HFFc6 (cell line): ENCODE measurements at places on chromosomes 12 and 14.

DNA sequence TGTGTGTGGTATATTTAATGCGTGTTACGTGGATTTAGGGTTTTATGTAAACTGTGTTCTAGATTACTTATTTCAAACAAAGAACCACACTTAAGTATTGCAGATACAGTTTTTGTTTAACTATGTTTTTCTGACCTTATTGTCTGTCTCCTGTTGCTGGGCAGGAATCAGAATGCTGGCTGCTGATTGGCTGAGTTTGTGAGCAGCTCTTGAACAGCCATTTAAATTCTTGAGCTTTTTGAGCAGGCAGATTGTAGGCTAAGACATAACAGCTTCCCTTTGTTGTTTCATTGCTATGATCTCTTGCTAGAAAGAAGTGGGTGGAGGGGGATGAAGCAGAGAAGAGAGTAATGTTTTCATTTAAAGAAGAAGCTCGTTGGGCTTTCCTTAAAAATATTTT is 52.2 kb downstream of the ATF7IP start:
- DNase-seq, result peak; percentile 85

DNA sequence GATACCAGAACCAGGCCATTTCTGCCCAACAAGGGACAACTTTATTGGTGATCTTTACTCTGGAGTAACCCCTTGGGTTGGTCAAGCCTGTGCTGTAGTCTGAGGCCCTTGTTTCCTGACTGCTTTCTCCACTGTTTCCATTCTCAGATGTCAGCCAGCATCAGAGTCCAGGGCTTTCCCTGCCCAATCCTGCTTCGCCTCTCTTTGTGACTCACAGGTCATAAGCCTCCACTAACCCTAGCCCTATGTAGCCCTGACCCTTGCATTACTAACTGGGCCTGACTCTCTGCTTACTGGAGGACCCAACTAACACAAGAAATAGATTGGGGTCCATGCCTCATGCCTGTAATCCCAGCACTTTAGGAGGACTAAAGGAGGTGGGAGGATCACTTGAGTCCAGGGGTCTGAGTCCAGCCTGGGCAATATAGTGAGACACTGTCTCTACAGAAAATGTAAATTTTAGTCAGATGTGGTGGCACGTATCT is 8.6 kb upstream of the SNRNP35 start:
- no peak for DNase-seq

GRCh38 chr12:16417058-16417457 is 69.6 kb downstream of the MGST1 start:
- DNase-seq, result no peak

- no peak for DNase-seq
Measured at GRCh38 chr12:4933411-4933810, 23.7 kb downstream of the KCNA1 start.

DNA sequence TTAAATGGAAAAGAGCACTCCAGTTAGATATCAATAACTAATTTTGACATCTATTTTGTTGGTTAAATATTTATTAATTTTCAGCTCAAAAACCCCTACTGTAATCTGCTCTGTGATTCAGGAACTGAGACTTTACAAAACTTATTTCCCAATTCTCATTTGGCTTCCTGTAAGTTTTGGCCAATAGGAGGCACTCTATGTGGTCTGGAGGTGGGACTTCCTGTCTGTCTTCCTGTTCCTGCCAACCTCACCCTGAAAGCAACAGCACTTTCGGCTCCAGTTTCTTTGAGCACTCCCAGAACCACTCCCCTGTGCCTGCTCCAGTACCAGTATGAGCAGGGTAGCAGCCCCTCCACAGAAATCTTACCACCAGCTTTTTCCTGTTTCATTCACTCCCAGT is 1027.0 kb downstream of the VRK1 start:
- DNase-seq, result no peak

GRCh38 chr14:50015716-50016115 is 100.7 kb downstream of the VCPKMT start:
- DNase-seq, result no peak

DNA sequence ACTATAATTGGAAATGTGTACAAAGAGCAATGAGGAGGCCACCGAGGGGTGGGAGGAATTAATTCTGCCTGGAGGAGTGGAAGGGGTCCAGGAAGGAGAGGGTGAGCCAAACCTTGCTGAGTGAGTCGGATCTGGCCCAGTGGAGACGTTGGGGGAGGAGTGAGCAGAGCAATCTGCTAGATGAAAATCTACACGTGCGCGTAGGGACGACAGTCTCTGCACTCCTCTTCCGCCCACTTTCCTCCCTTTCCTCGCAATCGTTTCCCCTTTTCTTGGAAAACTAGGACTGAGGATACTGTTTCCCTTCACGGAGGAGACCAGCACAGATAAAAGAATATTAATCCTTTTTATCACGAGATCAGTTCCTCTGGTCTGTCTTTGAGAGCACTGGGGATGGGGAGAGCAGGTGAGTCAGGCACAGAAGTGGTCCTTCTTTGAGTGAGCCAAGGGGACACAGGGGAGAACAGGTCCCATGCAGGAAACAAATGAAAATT is 2.9 kb upstream of the NAB2 start:
- peak; percentile 43 for DNase-seq

GRCh38 chr14:73457041-73457923 is 1.1 kb downstream of the NUMB start:
- peak; percentile 14 for DNase-seq

DNA sequence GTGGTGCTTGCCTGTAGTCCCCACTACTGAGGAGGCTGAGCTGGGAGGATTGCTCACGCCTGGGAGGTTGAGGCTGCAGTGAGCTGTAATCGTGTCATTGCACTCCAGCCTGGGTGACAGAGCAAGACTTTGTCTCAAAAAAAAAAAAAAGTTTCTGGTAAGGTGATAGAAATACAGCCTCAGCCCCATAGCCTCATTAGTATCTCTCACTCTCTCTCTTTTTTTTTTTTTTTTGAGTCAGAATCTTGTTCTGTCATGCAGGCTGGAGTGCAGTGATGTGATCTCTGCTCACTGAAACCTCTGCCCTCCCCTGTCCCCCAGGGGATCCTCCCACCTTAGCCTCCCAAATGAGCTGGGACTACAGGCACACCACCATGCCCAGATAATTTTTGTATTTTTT is 19.2 kb downstream of the MTHFD1 start:
- DNase-seq, result no peak

DNA sequence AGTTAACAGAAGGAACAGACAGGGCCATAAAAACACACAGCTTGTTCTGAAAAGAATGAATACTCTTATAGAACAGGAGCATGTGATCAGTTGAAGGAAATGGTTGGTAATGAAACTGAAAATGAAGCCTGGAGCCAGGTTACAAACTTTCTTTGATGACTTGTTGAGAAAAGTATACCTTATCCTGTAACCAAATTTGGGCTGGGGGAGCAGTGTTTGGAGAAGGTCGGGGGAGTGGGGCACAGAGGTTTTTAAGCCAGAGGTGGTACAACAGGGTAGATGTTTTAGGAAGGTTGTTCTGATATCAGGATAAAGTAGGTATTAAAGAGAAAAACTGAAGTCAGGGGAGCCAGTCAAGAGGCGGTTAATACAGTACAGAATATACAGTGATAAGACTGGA is 8.2 kb downstream of the GOLT1B start:
- DNase-seq, result no peak

- DNase-seq, result no peak
Measured at GRCh38 chr12:123127182-123127495, 23.8 kb downstream of the PITPNM2 start.

GRCh38 chr12:91361864-91362263 is 179.2 kb upstream of the DCN start:
- peak; percentile 43 for DNase-seq

GRCh38 chr12:111011999-111012600 is 91.7 kb upstream of the MYL2 start:
- no peak for DNase-seq

- no peak for DNase-seq
Measured at GRCh38 chr12:28891126-28891525, 258.0 kb upstream of the FAR2 start.

DNA sequence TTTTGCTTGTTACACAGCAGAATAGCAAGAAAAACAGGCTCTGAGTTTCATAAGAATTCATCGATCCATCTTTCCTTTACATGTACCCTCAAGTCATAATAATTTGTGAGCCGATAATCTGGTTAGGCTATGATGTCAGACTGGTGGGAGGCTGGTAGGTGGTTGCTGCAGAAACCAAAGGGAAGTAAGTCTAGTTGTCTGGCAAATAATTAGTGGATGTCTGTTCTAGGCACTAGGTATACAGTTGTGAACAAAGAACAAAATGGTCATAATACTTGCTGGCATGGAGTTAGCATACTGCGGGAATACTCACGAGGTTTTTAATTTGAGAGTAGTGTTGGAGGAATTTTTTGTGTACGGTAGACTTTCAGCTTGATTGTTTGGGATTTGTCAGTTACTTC is 8.8 kb downstream of the SUSD6 start:
- no peak for DNase-seq

DNA sequence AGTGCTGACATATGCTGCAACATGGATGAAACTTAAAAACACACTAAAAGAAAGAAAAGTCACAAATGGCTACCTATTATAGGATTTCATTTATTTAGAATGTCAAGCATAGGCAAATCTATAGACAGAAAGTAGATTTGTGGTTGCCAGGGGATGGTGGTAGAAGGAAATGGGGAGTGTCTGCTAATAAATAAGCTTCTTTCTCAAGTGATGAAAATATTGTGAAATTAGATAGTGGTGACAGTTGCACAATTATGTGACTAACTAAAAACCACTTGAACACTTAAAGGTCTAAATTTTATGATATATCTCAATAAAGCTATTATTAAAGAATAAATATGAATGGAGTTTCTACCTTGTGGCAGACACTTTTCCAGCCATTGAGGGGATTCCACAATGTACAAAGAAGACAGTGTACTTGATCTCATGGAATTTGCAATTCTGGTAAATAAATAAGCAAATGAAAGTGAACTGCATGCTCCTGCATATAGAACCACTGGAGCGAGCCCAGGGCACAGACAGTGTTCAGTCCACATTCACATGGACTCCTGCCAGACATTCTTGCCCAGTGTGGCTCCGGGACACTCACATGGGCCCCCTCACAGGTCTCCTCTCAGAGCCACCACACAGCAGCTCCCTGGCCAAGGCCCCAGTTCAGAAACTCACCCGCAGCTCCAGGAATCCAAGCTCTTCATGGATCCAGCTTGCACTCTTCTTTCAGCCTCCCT is 107.1 kb upstream of the ARID2 start:
- no peak for DNase-seq

DNA sequence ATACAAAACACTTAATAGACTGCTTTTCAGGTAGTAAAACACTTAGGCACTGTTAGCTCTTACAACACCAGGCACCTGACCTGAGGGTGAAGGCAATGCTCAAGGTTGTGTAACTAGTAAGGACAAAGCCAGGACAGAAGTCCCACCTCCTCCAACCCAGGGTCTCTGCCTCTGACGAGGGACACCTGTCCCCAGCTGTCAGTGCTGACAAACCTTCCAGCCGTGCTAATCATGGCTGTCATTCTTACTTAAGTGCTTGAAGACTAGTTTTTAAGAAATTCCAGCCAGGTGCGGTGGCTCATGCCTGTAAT is 62.5 kb upstream of the MAX start:
- no peak for DNase-seq

DNA sequence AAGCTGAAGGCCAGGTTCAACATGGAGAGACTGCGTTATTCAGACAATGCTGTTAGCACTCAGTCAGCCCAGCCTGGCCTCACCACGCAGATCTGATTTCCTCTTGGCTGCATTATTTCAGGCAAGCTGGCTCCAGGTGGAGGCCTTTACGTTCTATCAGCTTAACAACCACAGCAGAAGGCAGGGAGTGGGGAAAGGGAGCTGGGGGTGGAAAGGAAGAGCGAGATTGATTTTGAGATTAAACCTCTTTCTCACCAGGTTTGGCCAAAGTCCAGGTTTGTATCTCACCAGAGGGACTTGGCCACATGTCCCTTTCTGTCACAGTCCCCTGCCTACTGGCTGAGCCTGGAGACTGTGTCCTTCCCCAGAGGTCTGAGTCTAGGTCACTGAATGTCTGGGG is 543.7 kb upstream of the TMEM132C start:
- no peak for DNase-seq

DNA sequence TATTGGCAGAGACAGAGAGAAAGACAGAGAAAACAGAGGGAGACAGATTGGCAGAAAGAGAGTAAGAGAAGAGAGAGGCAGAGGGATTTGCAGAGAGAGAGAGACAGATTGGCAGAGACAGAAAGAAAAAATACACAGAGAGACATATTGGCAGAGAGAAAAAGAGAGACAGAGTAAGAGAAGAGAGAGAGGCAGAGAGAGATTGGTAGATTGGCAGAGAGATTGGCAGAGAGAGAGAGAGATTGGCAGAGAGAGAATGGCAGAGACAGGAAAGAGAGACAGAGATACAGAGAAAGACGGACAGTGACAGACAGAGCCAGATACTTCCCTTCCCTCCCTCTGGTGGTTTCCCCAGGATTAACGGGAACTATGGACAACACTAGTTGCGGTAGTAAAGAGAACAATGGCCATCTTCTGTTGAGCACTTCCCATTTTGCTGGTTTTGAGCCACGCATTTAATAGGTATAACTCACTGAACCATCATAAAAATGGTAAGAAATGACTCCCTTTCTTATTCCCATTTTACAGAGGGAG is 2.6 kb upstream of the NOS1 start:
- DNase-seq, result no peak

DNA sequence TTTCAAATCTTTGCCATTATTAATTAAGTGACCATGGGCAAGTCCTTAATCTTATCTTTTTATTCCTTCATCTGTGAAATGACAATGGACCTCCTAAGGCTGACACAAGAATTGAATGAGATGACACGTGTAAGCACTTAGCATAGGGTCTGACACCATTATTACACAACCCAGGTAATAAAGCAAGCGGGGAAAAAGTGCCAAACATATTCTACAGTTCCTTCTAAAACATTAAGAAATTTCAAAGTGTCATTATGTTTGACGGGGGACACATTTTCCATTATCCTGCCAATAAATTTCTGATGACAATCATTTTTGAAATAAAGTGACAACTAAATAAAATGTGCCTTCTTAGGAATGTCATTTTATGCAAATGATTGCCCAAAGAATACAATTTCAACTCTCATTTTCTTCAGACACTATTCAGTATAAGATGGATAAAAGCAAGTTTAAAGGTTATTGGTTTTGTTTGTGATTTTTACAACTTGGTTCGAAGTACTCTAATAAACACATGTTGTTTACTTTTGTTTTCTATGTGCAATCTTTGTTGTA is 3.0 kb downstream of the ANKS1B start:
- no peak for DNase-seq

DNA sequence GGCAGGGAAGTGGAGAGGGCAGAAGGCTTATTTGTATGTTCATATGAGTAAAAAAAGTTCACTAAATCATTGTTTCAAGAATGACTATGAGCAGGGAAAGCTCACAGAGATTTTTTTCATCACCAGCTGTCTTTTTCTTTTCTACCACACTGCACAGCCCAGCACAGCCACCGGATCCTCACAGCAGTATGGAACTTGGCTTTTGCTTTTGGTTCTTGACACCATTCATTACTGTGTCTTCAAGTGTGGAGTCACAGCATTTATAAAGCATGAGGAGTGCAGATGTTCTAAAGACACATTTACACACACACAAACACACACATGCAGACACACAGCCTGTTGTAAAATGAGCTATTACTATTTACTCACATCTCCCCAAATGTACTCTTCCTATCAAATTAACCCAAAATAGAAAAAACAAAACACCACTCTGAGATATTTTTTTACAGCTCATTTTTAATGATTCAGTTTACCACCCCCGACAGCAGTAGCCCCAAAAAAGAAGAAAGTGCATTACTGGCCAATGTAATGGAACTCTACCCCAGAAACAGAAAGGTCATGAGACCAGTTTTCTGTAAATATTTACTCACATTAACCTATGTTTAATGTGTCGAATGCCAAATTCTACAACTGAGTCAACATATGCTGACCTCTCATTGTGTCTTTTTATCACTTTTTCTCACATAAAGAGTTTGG is 60.5 kb downstream of the BTG1 start:
- no peak for DNase-seq

- peak; percentile 62 for DNase-seq
Measured at GRCh38 chr12:93419388-93420034, 22.2 kb downstream of the UBE2N start.
